ENCODE measurements at places on chromosomes 11 and 22. TPM values are rescaled to one million over a fixed set of nuclear protein-coding genes. Genes with fewer than 3 reads are reported as not detected.

GRCh38 chr11:100978939-100979338 is 150.7 kb downstream of the PGR start:
- no peak for DNase-seq

DNA sequence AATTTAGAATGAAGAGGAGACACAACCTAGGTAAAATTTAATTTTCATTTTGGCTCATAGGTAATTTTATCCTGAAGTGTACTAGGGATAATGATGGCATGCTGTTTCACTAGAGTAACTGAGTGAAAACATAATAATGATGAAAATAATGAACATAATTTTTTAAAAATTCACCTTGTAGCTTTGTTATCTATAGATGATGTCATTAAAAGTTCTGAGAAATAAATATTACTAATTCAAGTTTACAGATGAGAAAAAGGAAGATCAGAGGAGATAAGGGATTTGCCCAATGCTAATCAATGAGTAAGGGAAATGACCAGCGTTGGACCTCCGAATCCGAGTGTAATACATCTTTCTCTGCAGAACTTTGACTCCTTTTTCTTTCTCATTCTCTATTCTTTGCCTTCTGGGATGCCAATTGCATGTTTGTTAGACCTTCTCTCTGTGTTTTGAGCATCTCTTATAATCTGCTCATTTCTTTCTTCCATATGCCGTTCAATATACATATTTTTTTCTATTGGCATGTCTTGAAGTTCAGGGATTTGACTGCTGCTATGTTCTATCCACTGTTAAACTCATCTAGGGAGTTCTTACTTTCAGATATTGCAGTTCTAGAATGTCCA is 186.5 kb downstream of the SNX19 start:
- DNase-seq, result no peak

DNA sequence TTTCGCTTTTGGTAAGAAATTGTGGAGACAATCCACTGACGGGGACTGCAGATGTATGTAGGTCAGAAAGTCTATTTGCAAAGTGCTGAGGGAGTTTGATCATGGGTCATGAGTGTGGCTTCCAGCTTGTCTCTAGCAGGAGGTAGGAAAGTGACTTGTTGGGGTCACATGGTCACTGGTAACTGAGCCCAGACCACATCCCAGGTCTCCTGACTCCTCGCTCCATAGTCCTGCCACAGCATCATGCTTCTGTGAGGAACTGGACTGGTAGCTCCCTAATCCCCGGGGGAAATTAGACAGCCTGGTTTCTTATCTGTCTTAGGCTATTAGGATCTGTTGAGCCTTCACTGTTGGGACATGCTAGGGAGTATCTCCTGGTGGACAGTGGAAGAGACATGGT is 142.1 kb downstream of the MYO18B start:
- no peak for DNase-seq

The HTR3B gene
- total RNA-seq, result not detected

- DNase-seq, result no peak
Observed at GRCh38 chr11:116931206-116931953, 94.0 kb upstream of the APOA1 start.

The NCAPD3 gene
- total RNA-seq, result 12.6 TPM

- no peak for DNase-seq
Observed at GRCh38 chr11:8720352-8720751, 37.8 kb downstream of the RPL27A start.

DNA sequence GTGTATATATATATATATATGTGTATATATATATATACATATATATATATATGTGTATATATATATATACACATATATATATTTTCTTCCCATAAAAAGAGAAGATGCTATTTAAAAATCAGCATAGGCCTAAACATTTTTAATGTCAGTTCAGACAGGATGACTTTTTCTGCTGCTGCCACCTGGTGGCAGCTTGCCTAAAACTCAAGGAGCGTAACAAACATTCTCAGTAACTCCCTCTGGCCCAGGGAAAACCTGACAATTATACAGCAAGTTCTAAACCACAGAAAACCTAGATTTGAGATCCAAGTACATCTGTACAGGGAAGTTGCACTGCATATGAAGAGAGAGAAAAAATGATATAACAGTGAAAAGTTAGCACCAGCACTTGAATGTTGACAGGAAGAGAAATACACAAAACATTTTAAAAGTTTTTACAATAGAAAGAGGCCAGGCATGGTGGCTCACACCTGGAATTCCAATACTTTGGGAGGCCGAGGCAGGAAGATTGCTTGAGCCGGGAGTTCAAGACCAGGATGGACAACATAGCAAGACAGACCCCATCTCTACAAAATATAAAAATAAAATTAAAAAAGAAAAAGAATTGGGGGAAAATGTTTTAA is 16.6 kb downstream of the OR8A1 start:
- DNase-seq, result no peak

DNA sequence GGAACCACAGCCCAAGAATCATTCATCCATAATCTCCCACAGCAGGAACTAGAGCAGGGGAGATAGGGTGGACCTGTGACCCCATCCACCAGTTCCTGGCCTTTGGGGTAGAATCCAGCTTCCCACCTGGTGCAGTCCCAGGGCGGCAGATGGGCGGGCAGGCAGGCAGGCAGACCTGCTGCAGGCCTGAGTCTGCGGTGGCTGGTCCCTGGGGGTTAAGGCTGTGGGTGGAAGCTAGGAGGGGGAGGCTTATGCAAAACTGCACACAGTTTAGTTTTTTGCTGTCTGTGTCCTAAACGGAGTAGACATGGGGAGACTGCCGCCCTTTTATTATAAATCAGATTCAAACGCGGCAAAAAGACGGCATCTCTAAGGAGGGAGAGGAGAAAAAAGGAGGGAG is 4.5 kb upstream of the NEFH start:
- DNase-seq, result no peak

- no peak for DNase-seq
Observed at GRCh38 chr22:29814003-29814402, 24.1 kb downstream of the ASCC2 start.

The ENTHD1 gene
- total RNA-seq, result not detected

The TUG1 gene
- 65.8 TPM for total RNA-seq

The TMEM86A gene
- 2.2 TPM for total RNA-seq

DNA sequence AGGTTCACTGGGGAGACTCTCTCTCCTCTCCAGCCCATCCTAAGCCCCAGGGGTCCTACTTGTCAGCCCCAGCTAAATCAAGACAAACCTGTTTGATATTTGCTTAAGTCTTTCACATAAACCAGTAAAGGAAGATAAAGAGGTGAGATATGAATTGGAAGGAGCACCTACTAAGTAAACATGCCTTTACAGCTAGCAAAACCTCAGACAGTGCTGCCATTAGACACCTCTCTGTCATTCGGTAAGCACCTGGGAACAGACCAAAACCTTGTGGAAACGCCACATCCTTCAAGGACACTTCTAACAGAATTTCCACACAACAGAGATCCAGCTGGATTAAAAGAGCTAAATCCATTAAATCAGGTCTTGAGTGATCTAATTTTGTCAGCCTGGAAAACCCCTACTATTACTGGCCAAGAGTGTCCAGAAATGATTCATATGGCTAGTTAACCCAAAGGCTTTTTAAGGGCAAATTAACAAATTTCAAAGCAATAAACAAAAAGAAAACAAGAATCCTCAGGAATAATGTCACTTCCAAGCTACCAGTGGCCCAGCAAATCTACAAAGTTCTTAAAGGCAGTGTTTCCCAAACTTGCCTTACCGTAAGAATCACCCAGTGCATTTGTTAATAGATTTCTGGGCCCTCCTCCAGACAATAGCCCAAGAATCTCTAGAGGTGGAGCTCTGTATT is 2.4 kb downstream of the VPS37C start:
- no peak for DNase-seq

DNA sequence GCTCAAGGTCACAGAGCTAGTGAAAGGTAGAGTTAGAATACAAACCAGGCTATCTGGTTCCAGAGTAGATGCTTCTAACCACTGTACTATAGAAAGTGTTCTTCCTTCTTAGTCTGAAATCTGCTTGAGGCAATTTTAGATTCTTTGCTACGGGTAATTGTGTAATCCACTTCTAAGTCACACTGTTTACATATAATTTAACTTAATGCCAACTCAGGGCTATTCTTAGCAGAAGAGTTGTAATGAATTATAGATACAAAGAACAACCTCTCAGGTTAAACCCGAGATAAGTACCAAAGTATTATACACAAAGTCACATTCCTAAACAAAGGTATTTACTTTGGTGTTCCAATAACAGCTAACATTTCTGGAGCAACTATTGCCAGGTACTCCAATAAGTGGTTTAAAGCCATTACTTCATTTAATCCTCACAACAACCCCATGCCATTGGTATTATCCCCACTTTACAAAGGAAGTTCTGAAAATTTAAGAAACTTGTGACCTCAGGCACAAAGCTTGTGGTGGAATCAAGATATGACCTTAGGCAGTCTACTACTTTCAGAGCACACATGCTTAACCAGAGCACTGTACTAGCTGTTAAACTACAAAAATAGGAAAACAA is 31.1 kb upstream of the DDI1 start:
- no peak for DNase-seq

DNA sequence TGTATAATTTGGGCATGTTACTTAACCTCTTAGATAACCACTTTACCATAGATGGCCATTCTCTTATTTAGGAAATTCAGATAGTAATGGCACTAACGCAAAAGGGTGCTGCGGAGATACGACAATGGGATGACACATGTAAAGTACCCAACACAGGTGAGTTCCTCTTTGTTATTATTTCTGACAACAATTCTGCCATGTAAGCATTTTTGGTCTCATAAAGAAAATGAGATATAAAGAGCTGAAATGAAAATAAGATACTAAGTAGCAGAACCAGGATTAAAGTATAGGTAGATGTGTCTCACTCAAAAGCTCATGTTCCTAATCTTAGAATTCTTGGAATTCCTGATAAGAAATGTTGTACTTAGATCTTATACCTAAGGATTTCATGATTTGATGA is 260.2 kb upstream of the CCDC90B start:
- no peak for DNase-seq

DNA sequence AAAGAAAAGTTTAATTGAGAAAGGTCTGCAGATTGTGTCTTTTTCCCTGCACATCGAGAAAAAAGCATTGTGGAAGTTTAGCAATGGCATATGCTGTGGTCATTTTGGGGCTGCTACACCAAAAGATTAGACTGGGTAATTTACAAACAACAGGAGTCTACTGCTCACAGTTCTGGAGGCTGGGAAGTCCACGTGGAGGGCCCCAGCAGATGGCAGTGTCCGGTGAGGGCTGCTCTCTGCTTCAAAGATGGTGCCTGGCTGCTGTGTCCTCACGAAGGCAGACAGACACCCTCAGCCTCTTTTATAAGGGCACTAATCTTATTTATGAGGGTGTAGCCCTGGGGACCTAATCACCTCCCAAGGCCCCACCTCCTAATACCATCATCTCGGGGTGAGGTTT is 21.1 kb downstream of the PHF21B start:
- DNase-seq, result no peak

GRCh38 chr11:69321877-69322361 is 28.0 kb downstream of the MYEOV start:
- peak; percentile 88 for DNase-seq

The EMID1 gene
- total RNA-seq, result 2.4 TPM

GRCh38 chr11:17649261-17649660 is 70.1 kb upstream of the MYOD1 start:
- DNase-seq, result no peak

Measured in posterior vena cava (tissue), 2 donors.